ENCODE measurements at places on chromosomes 13 and 19.

GRCh38 chr19:35211545-35212230 lies 16.9 kb downstream of the FAM187B start:
- DNase-seq = peak; percentile 66

DNA sequence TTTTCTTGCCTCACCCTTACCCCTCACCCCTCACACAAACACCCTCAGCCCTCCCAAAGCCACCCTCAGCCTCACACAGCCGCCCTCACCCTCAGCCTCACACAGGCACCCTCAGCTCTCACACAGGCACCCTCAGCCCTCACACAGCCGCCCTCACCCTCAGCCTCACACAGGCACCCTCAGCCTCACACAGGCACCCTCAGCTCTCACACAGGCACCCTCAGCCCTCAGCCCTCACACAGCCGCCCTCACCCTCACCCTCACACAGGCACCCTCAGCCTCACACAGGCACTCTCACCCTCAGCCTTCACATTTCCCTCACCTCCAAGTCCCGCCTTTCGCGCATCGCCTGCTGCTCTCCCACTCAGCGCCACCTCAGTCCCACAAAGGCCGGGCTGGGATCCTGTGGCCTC lies 287 bp upstream of the ZSCAN22 start:
- no peak for DNase-seq

- no peak for DNase-seq
Measured at GRCh38 chr13:30305456-30305970, 1.8 kb downstream of the KATNAL1 start.

DNA sequence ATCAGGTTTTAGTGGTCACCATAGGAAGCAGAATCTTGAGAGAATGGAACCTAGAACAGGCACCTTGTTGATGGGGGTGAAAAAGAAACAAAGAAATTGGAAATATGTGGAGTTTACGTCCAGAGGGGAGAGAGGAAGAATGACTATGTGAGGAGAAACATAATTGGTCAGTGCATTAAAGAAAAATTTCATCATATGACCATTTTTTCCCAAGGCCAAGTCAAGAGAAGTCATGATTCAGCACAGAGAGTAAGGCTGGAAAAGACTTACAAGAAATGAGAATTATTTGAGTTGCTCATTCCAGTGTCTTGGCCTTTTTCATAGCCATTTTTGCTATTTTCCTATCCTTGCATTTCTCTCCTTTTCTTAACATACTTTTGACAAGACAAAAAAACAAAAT lies 421.7 kb downstream of the EFNB2 start:
- DNase-seq = no peak

DNA sequence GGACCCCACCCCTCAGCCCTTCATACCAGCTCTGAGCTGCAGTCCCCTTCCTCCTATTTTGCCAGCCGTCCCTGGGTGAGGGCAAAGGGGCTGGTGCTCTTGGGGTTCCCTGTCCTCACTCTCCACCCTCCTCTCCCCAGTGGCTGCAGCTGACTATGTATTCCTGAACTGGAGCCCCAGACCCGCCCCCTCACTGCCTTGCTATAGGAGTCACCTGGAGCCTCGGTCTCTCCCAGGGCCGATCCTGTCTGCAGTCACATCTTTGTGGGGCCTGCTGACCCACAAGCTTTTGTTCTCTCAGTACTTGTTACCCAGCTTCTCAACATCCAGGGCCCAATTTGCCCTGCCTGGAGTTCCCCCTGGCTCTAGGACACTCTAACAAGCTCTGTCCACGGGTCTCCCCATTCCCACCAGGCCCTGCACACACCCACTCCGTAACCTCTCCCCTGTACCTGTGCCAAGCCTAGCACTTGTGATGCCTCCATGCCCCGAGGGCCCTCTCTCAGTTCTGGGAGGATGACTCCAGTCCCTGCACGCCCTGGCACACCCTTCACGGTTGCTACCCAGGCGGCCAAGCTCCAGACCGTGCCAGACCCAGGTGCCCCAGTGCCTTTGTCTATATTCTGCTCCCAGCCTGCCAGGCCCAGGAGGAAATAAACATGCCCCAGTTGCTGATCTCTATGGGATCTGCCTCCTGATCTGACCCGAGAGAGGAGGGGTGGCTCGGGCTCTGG lies 2.4 kb downstream of the COX7A1 start:
- DNase-seq = no peak

- DNase-seq = no peak
Measured at GRCh38 chr13:72495681-72496080, 231.7 kb downstream of the MZT1 start.

DNA sequence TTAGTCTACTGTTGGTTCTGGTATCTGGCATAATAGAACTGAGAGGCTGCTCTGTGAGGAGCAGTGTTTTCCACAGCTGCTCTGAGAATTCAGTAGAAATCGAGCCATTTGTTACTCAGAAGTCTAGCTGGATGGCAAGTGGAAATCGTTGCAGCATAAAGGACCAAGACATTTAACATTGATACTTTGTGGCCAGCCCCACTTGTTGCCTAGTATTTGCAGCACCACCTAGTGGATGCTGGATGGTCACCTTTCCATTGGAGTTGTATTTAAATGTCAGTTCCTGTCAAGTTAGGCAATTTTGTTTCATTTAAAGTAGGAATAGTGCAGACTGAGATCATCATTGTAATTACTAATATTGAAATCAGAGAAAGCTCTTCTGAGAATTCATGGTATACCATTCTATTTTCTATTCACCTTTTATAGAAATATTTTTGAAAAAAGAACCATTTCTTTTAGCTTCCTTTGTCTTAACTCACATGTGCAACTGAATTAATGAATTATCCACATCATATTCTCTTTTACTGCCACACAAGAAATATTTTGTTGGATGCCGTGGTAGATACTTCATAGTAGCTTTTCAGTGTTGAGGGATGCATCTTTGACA lies 64.6 kb downstream of the PDS5B start:
- peak; percentile 38 for DNase-seq

GRCh38 chr13:30864433-30865122 lies 41.5 kb upstream of the MEDAG start:
- DNase-seq = no peak
